A549 (cell line): ENCODE measurements at places on chromosomes 12 and 14.

DNA sequence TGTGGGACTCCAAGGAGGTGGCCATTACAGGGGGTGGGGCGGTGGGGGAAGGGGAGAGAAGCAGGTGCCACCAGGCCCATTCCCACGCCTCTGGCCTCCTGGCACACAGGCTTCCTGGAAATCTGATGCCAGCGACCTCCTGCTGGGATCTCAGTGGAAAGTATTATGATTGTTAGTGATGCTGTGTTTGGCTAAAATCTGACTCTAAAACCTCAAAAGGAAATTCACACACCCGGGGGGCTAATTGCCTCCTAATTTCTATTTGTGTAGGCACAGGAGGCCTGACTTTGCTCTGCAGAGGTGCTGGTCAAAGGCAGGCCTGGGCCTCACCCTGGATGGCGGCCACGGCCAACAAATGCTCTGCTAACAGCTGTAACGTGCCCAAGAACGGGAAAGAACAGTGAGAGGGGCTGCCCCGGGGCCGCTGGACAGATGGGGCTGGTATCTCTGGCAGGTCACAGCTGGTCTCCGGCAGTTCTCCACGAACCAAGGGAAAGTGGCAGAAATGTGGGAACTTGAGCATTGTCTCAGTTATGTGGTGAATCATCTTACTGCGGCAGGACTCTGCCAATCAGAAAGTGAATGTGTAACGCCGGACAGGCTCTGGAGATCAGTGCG is 14.3 kb downstream of the FAM181A start:
- DNase-seq, result no peak

DNA sequence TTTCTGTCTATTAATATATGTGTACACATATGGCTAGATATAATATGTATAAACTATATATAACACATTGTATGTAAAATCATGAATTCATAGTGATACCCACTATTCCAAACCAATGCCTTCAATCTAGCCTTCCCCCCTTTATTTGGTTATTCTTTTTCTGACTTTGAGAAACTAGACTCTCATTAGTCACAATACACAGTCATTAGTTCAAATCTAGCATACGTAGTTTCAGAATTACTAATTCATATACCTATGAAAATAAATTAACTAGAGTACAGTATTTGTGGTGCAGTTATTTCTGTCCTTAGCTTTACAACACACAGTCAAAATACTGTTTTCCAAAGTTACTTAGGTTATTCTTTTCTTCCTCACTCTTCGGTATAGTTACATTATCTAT is 268.2 kb downstream of the DPF3 start:
- no peak for DNase-seq

GRCh38 chr12:92452763-92453162 is 250.0 kb upstream of the PLEKHG7 start:
- no peak for DNase-seq

- no peak for DNase-seq
Measured at GRCh38 chr12:2173971-2174370, 121.2 kb downstream of the CACNA1C start.

DNA sequence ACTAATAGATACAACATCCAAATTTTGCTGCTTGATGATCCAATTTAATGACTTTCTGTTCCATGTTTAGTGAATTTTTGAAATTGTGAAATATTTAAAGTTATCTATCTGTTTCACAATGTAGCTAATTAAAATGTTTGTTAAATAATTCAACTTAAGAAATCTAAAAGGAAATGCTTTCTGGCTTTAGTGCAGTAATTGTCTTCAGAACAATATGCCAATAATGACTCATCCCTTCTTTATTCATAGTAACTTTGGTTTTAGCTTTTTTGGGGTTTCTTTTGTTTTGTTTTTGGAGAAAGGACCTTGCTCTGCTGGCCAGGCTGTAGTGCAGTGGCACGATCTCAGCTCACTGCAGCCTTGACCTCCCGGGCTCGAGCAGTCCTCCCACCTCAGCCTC is 479.2 kb upstream of the RGS6 start:
- no peak for DNase-seq

DNA sequence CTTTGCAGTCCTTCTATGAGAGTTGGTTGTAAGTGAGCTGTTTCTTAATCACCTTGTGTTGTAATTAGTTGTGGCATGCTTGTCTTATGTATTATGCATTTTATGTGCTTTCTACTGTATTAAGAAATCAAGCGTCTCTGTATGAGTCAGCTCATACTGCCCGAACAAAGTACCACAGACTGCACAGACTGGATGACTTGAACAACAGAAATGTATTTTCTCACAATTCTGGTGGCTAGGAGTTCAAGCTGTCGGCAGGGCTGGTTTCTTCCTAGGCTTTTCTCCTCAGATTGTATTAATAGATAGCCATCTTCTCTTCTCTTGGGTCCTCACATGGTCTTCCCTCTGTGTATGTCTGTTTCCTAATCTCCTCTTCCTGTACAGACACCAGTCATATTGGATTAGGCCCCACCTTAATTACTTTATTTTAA is 77.7 kb downstream of the FLRT2 start:
- no peak for DNase-seq

- DNase-seq, result no peak
Measured at GRCh38 chr14:30204431-30204980, 276.9 kb upstream of the PRKD1 start.

DNA sequence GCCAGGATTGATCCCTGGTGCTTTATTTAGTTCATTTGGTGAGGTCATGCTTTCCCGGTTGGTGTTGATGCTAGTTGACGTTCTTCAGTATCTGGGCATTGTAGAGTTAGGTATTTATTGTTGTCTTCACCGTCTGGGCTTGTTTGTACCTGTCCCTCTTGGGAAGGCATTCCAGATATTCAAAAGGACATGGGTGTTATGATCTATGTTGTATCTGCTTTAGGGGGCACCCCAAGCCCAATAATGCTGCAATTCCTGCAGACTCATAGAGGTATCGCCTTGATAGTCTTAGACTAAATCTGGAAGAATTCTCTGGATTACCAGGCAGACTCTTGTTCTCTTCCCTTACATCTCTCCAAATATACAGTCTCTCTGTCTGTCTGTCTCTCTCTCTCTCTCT is 42.1 kb downstream of the AK7 start:
- no peak for DNase-seq

DNA sequence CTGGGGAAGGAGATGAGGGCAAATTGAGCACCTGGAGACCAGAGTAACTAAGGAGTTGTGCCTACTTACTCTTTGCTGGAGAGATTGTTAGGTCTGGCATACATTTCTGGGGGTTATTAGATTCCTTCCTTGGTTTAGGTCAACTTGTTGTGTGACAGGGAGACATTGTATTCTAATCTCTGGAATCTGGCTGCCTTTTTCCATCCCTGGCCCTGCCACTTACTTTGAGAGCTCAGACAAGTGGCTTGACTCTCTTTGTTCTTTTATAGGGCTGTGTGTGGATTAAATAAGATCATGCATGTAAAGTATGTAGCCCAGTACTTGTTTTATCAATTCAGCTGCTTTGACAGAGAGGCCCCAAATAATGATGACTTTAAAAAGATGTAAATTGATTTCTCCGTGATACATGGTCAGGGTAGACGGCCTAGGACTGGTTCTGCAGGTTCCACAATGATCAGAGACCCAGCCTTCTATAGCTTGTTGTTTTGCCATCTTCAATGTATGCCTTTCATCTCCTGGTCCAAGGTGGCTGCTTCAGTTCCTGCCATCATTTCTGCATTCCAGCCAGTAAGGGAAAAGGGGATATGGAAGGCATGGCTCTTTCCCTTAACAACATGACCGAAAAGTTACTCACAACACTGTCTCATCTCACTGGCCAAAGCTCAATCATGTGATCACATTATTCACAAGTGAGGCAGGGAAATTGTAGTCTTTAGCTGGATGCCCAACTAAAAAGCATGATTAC is 72.6 kb downstream of the CHST11 start:
- no peak for DNase-seq

- peak; percentile 96 for DNase-seq
Measured at GRCh38 chr14:61103541-61104339, 122.7 kb downstream of the SLC38A6 start.

DNA sequence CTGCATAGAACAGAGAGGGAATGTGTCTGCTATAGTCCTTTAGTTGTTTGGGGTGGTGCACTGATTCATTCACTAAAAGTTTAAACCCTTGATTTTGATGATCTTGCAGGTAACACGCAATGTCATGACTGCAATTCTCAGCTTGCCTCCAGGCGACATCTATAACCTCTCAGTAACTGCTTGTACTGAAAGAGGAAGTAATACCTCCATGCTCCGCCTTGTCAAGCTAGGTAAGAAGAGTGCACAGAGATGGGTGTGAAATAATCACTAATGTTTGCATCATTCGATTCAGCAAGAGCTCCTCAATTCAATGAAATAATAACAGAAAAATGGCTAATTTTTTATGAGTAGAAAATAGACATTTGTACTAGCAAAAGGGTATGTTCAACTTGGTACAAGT is 203.7 kb downstream of the PTPRO start:
- no peak for DNase-seq

GRCh38 chr12:52032446-52032803 is 18.8 kb upstream of the NR4A1 start:
- no peak for DNase-seq

GRCh38 chr12:63792338-63792737 is 12.6 kb downstream of the RXYLT1 start:
- DNase-seq, result no peak

DNA sequence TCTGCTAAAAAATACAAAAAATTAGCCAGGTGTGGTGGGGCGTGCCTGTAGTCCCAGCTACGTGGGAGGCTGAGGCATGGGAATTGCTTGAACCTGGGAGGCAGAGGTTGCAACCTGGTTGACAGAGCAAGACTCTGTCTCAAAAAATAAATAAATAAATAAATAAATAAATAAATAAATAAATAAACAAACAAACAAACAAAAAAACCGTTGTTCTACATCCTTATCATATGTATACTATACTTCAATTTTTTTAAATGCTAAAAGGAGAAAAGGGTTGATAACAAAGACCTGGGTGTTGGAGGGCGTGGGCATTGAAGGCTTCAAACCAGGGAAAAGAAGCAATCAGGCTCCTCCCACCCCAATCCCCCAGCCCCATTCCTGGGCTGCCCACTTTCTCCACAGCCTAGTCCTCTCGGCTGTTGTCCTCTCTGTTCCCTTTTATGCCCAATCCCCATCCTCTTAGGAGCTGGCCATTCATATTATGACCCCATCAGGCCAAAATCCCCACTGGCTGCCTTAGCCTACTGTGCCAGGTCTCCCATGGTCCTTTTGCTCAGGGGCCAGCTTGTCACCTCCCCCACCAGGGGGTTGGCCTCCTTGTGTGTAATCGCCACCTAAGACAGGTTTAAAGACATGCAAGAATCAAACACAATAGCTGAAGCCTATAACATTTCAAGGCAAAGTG is 30.2 kb downstream of the CLMN start:
- no peak for DNase-seq
